ENCODE measurements at places on chromosomes 7 and 10.

DNA sequence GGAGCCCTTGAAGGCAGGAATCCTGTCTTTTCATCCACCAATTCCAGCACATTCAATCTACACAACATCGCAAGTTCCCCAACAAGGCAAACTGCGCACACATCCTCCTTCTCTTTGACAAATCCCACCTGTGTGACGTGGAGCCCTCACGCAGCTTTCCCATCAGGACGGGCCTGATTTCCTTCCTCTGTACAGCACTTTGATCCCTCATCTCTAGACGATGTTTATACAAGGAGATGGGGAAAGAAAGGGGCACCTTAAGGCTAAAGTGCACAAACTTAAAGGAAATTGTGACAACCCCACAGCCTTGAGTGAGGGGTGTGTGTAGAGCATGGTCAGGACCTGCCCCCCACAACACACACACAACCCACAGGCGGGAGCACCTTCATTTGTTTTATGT, 97.2 kb downstream of the PRKAG2 start:
- DNase-seq: no peak

DNA sequence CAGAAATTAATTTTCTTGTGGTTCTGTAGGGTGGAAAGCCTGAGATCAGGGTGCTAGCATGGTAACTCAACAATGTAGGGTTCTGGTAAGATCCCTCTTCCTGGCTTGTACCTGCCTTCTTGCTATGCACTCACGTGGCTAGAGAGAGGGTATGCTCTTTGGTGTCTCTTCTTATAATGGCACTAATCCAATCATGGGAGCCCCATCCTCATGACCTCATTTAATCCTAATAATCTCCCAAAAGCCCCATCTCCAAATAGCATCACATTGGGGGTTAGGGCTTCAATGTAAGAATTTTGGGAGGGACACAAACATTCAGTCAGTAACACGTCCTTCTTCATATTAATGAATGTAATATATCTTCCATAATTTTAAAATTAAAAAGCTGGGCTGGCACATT, 39.6 kb upstream of the FAM133B start:
- no peak for DNase-seq

- peak; percentile 82 for DNase-seq
Observed at GRCh38 chr10:3907514-3907913, 122.5 kb upstream of the KLF6 start.

DNA sequence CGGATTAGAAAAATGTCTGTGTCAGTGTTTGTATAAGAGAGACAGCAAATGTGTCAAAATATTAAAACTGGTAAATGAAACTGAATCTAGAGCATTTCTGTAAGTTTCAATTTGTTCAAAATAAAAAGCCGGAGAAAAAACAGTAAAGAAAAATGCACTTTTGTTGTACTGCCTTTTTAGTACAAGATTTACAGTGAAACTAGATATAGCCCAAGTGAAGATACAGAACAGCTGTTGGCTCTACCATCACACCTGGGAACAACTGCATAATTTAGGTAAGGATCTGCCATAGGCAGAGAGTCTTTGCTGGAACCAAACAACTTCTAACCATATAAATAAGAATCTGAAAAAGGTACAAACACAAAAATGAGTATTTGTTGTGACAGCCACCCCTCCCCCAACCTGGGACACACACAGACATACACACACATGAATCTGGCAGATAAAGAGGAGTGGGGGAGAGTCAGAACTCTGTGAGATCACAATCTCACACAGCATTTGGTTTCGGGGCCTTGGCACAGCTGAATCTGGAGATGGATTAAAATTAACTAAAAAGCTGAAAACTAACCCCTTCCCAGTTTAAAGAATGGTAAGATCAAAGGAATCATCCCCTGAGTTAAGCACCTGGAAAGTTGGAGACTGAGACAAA, 54.8 kb downstream of the DPY19L1 start:
- DNase-seq: no peak

- no peak for DNase-seq
Observed at GRCh38 chr7:47303695-47304453, 278.0 kb downstream of the TNS3 start.

- no peak for DNase-seq
Observed at GRCh38 chr10:104085801-104086400, at the start of gene COL17A1. Gene COL17A1 (minus strand): TSS chr10:104085880. CDS start chr10:104080673, 5,207 bp downstream.

DNA sequence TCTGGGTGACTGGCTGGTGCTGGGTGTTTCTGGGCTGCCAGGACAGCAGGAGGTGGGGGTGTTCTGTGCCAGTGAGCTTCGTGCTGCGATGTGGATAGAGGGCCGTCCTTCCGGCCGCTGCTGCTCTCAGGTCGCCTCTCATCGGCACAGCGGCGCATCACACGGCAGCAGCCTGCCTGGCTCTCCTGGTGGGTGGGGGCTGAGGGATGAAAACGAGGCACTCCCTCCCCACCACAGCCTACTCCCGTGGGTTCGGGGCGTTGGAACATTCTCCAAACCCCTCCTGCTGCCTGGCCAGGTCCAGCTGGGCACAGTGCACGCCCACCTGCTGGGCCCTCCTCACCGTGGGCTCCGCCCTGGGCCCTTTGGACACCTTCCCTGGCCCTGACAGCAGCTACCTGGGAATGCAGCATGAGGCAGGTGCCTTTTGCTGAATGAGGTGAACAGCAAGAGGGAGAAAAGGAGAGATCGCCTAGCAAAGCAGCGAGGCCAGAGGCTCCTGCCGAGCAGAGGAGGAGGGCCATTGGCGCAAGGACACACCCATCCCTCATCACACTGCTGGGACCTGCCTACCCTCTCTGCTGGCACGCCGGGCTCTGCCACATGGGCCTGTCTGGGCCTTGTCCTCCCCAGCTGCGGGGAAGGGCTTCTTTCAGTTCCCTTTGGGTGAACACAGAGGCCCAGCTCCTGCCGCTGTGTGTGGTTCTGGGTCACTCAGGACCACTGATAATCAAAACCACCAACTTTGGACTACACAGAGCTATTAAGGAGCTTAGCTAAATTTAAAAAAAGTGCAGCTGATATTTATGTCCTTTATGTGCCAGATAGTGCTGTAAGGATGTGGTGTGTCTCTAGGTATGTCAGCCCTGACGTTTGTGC, 33.4 kb downstream of the INPP5A start:
- DNase-seq: no peak

DNA sequence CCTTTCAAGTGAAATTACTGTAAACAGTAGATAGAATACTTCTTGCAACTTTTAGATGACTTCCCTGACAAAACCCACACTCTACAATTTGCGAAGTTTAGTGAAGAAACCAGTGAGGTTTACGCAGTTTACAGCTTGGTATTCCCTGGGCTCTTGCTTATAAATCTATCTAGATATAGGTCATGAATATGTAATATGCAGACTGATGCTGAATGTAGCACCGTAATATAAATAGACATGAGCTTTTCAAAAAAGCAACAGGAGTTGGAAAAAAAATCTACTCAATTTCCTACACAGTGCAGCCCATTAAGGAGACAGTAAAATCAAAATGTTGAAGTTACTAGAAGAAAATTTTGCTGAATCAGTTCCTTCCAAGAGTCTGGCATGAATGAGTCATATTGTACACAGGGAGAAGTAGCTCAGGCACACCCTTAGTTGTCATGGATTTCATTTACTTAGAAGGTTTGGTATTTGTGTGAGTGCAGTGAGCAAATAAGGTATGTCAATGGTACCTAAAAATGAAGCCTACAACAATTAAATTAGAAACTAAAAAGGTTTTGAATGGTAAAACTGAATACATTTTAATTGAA, 67.7 kb upstream of the NEUROD6 start:
- DNase-seq: no peak

GRCh38 chr7:95986178-95986764, 213.9 kb downstream of the DYNC1I1 start:
- DNase-seq: no peak

- DNase-seq: no peak
Observed at GRCh38 chr7:151252561-151252835, 4.0 kb upstream of the SMARCD3 start.

DNA sequence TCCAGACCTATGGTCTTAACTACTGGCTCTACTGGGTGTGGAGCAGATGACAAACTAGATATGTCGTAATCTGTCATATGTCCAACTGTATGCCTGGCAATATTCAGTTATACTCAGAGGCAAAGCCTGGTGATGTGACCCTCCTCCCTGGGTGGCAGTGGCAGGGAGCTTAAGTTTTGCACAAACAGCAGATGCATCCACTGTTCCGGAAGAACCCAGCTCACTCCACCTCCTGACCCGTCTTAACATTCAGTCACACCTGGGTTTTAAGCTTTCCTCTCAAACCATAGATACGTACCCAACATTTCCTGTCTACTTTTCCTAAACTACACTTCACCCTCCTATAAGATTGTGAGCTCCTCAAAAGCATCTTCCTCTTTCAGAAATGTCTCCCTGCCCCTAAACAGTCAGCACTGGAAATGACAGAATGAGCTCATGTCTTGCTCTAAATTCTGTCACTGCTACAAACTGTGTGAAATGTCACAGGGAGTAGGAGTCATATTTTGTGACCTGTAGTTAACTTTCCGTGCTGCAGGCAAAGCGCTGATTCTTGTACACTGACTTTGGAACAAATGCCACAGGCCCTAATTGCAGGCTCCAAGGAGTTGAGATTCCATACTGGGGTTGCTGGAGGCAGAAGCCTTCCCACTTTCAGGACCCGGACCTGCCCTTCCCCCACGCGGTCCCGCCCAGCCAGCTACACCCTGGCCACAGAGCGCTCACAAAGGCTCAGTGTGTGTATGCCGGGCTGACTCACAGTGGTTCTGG, 23.9 kb downstream of the SCD start:
- peak; percentile 87 for DNase-seq

DNA sequence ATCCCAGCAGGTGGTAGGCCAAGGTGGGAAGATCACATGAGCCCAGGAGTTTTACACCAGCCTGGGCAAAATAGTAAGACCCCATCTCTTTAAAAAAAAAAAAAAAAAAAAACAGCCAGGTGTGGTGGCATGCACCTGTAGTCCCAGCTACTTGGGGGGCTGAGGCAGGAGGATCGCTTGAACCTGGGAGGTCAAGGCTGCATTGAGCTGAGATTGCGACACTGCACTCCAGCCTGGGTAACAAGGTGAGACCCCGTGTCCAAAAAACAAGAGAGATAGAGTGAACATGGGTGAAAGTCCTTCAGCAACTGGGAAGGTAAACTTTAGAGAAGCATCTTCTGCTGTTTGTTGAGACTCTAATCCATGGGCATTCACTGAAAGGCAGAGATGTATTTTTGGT, 6.3 kb upstream of the LAMTOR4 start:
- no peak for DNase-seq

GRCh38 chr10:5888351-5888750, 1.3 kb downstream of the ANKRD16 start:
- peak; percentile 39 for DNase-seq

DNA sequence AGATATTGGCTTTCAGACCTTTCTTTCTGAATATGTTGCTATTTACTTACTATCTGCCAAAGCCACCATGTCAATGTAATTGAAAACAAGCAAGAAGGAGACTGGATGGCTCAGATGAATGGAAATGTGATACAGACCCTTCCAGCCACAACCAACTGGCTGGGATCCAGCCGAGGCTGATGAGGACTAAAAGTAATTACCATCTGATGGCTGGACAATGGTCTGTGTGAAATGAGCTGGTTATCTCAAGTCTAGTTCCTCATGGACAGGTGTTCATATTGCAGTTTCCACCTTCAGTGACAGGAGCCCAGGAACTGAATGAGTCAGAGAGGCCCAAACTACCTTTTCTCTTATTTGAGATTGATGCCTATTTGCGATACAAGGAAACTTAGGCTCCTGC, 267.5 kb downstream of the GATA3 start:
- DNase-seq: no peak

GRCh38 chr7:128443831-128444600, 11.7 kb upstream of the HILPDA start:
- no peak for DNase-seq

GRCh38 chr7:132469264-132469663, 107.0 kb downstream of the PLXNA4 start:
- DNase-seq: no peak

GRCh38 chr10:112959207-112959838, 9.3 kb downstream of the TCF7L2 start:
- DNase-seq: no peak

DNA sequence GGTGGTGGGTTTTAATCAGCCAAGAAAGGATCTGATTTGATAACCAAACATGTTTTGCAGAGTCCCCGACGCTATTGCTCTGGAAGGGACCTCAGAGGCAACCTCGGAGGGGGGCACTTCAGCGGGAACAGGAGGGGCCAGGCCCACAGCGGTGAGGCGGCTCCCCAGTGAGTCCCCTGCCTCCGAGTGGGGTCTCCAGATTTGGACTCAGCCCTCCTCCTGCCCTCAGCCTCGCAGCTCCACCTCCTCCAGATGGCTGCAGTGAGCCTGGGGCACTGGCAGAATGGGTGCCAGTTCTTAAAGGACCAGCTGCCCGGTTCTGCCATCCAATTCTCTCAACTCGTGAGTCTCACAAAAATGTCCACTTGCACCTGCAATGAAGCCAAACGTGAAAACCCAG, 61.0 kb upstream of the NANOS1 start:
- DNase-seq: peak; percentile 24

- DNase-seq: no peak
Observed at GRCh38 chr7:16923019-16923418, 41.2 kb upstream of the AGR3 start.

GRCh38 chr7:104412911-104413310, 84.5 kb downstream of the LHFPL3 start:
- DNase-seq: no peak

DNA sequence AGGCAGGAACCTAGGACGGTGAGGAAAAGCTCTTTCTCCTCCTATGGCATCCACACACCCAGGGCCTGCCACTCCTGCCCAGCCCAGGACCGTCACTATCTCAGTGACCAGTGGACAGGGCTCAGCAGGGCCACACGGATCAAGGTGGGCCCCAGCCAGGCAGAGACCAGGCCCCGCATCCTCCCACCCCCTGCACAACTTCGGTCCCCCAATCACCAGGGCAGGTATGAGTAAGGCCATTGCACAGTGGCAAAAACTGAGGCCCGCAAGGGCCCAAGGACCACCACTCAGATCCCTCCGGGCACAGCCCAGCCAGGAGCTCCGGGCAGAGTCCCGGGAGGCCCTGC, 30.3 kb downstream of the OAT start:
- DNase-seq: no peak

GRCh38 chr7:100632951-100633717, 8.2 kb downstream of the TFR2 start:
- no peak for DNase-seq

DNA sequence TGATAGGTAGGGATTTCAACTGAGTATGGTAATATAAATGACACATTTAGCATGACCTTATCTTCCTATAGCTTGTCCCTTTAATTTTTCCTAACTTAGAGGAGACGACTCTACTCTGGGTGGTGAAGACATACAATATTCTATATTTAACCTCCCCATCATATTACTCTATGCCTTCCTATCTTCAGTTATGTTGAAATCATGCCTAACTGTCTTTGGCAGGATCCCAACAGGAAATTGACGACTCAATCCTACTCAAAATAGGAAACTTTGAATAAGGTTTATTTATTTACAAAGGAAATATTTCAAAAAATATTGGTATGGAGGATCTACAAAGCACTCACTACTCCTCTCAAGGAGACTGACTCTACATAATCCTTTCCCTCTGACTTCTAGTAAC, 24.1 kb upstream of the SEMA3A start:
- no peak for DNase-seq

DNA sequence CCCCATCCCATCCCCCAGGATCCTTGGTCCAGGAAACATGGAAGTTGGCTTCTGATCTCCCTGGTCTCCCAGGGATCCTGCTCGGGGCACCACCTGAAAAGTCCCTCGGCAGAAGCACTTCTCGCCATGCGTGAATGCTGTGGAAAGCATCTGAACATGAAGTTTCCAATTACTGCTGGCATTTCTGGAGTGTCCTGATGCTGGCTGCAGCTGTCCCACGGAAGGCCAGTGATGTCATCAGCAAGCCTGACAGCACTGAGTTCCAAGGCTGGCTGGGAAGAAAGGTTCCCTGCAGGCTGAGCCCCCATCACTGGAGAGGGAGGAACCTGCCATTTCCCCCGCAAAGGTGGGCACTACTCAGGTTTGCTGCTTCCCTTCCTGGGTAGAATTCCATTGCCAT, 71.4 kb downstream of the KCNMA1 start:
- DNase-seq: no peak
